LNCaP clone FGC (cell line): ENCODE measurements at places on chromosomes 4 and X.

- DNase-seq = no peak
These were observed 150.2 kb upstream of the GALNT7 start for GRCh38 chr4:173018446-173018845.

- DNase-seq = no peak
These were observed 330.9 kb downstream of the CXXC4 start for GRCh38 chr4:104163820-104164219.

DNA sequence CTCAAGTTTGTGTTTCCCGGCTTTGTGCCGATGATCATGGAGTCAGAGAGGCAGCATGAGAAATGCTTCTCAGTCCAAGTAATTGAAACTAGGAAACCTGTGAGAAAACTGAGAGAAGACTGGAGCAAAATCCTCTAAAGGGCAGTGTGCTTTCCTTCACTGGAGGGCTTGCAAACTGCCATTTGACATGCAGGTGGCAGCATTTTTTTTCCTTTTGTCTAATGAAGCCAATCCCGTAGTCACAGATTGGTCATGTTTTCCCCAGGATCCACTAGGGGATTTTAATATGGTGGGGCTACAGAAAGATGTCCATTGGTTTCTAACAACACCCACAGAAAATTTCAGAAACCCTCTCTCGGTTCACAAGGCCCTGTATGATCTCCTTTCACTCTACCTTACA, 117.4 kb upstream of the NUDT10 start:
- DNase-seq = no peak

DNA sequence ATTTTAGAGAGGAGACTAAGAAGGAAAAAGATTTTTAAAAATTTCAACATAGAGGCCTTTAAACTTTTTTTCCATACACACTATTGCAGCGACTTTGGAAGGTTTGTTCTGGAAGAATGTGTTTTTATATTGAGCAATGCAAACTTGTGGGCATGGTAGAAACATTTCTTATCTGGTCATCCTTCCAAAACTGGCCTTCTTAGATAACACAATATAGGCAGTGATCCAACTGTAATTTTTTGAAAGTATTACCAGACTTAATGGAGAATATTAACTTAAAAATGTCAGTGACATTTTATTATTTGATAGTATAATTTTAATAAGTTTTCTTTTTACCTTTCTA, 25.6 kb downstream of the FHDC1 start:
- no peak for DNase-seq

- DNase-seq = no peak
These were observed 69.6 kb downstream of the TBCK start for GRCh38 chr4:106246441-106246840.

DNA sequence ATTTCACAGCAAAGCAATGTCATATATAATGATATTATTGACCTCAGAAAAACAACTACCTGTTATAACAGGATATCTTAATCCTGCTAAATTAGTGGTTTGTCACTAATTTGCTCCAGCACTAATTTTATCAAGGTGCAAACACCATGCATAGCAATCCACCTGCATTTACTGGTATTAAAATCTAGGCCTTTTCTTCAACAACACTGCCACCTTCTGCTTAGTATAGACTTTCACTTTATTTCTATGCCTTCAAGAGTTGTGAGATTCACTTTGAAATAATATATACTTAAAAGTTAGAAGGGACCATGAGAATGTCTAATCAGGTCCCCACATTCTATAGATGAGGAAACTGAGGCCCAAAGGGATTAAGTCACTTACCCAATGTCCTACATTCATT, 82.1 kb upstream of the IQCM start:
- DNase-seq = peak; percentile 28

GRCh38 chr4:7209699-7210098, 17.4 kb downstream of the SORCS2 start:
- DNase-seq = no peak

GRCh38 chr4:3021627-3022026, 52.7 kb downstream of the HTT-AS start:
- DNase-seq = no peak

DNA sequence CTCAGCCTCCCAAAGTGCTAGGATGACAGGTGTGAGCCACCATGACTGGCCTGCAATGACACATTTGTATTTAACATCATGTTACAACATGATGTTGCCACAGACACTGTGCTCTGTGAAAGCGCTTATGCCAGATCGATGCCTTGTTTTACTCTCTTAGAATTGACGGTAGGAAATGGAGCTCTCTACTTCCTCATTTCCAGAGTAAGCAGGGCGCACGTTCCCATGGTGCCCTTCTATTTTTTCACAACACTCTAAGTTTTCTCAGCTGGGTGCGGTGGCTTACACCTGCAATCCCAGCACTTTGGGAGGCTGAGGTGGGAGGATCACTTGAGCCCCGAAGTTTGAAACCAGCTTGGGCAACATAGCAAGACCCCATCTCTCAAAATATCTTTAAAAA, 60.7 kb upstream of the DHRSX start:
- DNase-seq = no peak
